ENCODE measurements at places on chromosomes 13 and 19.

DNA sequence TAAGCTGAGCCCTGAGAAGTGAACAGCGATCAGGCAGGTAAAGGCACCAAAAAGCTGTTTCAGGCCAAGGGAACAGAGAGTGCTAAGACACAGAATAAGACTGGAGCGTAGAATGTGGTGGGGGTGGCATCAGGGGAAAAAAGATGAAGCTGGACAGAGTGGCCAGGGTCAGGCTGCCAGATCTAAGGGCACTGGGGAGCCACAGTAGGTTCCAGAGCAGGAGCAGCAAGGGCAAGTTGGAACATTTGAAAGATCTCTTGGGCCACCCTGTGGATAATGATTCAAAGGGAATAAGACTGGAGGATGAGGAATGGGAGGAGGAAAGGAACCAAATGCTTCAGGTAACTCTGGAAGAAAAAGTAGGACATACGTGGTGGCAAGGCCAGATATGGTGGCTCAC is 6.5 kb upstream of the PLIN3 start:
- H3K36me3 ChIP-seq: no peaks in the 10 kb centered on the region
- H3K27ac ChIP-seq: no peak overlapping the region
- no peak for DNase-seq

GRCh38 chr13:93226623-93227279 is at the start of gene GPC6:
Gene GPC6, plus strand, starts transcription at chr13:93226807.
- no peaks in the 10 kb centered on the region for H3K36me3 ChIP-seq
- H3K4me3 ChIP-seq: peak within 1 kb of the TSS; percentile 54
- peaks cover 23% of the 10 kb centered on the region for H3K4me1 ChIP-seq
- DNase-seq: no peak
- peaks cover 17% of the 10 kb centered on the region for H3K27me3 ChIP-seq

DNA sequence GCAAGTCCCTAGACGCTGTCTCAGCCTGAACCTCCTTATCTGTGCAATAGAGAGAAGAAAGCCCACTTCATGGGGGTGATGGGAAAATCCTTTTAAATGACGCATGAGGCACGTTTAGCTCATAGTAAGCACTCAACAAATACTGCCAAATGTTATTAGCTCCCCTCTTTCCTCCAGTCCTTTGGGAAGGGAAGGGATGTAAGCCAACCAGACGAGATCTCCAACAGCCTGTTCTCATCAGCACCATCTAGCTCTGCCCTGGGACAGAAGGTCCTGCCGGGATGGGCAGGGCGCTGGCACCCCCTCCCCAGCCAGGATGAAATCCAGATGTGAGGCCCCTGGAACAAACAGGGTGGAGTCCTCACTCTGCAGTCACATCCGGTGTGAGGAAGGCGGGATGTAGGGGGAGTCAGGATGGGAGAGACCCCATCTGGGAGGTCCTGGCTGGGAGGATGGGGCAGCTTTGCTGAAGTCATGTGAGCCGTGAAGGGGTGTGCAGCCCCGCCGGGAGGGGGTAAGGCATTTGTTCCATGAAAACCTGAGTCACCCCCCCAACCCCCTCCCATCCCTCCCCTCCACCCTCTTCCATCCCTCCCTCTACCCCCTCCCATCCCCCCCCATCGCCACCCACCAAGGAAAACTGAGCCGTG is 4.6 kb downstream of the S1PR2 start:
- H3K27ac ChIP-seq: peak overlapping the region; percentile 82
- peaks cover 19% of the 10 kb centered on the region for H3K36me3 ChIP-seq
- DNase-seq: peak; percentile 92
- peaks cover 51% of the 10 kb centered on the region for H3K4me1 ChIP-seq

GRCh38 chr13:97359181-97360057 is 74.5 kb upstream of the RAP2A start:
- peaks cover 46% of the 10 kb centered on the region for H3K36me3 ChIP-seq
- H3K27me3 ChIP-seq: no peaks in the 10 kb centered on the region
- H3K4me3 ChIP-seq: no peak overlapping the region
- no peak overlapping the region for H3K27ac ChIP-seq
- no peak for DNase-seq

DNA sequence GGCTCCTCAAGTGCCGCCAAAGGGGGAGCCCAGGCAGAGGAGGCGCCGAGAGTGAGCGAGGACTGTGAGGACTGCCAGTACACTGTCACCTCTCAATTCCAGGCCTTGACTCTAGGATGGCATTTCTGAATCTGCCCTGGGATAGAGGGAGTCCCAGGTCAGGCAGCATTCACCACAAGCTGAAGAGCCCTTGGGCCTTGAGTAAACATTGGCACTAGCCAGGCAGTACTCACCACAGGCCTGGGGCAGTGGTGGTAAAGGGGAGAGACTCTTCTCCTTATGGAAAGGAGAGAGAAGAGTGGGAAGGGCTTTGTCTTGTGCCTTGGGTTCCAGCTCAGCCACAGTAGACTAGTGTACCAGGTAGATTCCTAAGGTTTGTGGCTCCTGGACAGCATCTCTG is 39.7 kb upstream of the HTR2A start:
- no peaks in the 10 kb centered on the region for H3K36me3 ChIP-seq
- H3K27me3 ChIP-seq: no peaks in the 10 kb centered on the region
- no peak overlapping the region for H3K4me3 ChIP-seq

GRCh38 chr19:51607077-51607476 is 23.1 kb downstream of the SIGLEC5 start:
- no peak overlapping the region for H3K27ac ChIP-seq
- peaks cover under 1% of the 10 kb centered on the region for H3K27me3 ChIP-seq
- no peak for DNase-seq

- no peak overlapping the region for H3K27ac ChIP-seq
- H3K4me3 ChIP-seq: no peak overlapping the region
- DNase-seq: no peak
- no peaks in the 10 kb centered on the region for H3K36me3 ChIP-seq
- peaks cover 8% of the 10 kb centered on the region for H3K4me1 ChIP-seq
Observed at GRCh38 chr13:50224534-50224933, 209.3 kb downstream of the KCNRG start.

DNA sequence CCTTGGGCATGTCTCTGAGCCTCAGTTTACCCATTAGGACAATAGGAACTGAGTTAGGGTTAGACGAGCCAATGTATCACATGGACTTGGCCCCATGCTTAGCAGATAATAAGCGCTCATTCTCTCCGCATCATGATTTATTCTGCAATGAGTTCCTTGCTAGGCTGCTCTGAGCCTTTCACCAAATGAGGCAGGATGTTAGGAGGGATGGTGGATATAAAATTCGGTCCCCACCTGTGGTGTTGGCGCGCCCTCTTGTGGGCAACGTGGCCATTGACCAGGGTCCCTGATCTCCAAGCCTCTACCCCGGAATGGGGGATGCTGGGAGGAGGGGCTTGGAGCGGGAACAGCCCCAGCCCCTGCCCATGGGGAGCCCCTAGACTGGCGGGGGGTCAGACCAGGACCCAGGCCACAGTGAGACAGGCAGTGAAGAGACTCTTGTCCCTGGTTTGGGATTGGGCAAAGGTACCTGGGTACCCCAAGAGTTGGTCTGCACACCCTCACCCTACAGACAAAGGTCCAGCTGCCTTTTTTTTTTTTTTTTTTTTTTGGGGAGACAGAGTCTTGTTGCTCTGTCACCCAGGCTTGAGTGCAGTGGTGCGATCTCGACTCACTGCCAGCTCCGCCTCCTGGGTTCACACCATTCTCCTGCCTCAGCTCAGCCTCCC is 43.9 kb downstream of the CERS4 start:
- H3K4me1 ChIP-seq: peaks cover 16% of the 10 kb centered on the region
- no peak overlapping the region for H3K27ac ChIP-seq
- H3K27me3 ChIP-seq: no peaks in the 10 kb centered on the region
- peak; percentile 90 for DNase-seq
- no peak overlapping the region for H3K4me3 ChIP-seq

DNA sequence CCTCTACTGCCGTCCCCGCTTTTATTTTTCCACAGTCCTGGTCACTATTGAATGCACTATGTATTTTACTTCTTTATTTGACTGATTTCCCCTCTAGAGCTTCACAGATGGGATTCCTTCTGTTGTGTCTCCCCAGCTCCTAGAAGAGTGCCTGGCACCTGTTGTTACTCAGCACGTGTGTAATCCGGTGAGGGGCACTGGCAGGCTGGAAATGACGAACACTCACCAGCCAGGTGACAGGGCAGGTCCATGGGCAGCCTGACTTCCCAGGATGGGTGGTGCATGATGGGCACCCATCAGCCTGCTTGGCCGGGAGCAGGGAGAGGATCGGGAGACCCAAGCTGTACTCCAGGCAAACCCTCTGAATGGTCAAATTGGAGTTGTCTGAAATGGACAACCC is 67.2 kb downstream of the CEBPG start:
- no peak overlapping the region for H3K27ac ChIP-seq
- no peak for DNase-seq
- H3K36me3 ChIP-seq: no peaks in the 10 kb centered on the region

DNA sequence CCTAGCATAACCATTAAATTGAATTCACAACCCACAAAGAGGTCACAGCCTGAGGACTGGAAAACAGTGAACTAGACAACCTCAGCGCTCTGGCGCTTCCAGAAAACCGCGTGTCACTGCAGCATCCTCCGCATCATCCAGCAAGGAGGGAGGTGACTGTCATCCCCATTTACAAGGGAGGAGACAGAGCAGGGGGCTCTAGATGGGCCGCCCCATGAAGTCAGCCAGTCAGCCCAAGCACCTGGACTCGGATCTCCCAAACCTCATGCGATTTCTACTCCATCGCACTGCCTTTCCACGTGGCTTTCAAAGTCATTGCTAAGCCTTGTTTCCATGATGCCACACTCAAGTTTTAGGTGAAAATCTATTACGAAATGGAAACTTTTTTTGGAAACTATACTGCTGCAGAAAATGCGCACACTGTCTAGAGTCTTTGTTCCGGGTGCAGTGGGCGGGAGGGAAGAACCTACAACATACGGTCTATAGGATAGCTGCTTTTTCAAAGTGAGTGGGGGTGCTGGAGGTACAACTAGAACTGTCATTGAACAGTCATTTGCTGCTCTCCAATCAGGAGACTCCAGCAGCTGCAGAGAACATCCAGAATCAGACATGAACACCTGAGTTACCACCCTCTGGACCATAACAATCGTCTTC is 2.8 kb downstream of the AP3D1 start:
- H3K36me3 ChIP-seq: peaks cover 9% of the 10 kb centered on the region
- DNase-seq: no peak
- H3K4me1 ChIP-seq: peaks cover 36% of the 10 kb centered on the region
- H3K27me3 ChIP-seq: no peaks in the 10 kb centered on the region
- no peak overlapping the region for H3K4me3 ChIP-seq
- no peak overlapping the region for H3K27ac ChIP-seq

All from suprapubic skin (tissue), 4 donors.